SK-N-DZ (cell line): ENCODE measurements at places on chromosomes 3 and 15.

GRCh38 chr15:55615445-55615844 lies 27.3 kb upstream of the PYGO1 start:
- DNase-seq: no peak

DNA sequence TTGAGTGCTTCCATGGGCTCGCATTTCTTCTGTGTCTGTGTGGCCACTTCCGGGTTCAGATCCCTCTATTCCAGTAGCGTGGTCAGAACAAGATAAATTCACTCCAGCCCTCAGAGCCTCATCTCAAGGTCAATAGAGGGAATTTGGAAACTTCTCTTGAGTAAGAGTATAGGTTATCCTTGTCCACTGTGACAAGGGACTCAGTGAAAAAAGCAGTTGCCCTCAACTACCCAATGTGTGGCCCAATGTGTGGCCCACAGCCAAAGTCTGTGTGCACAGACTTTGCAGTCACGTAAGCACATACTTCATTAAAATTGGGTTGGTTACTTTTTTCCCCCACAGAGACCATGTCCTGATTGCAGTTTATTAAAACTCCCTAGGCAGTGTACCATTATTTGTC lies 305.6 kb upstream of the SEMA6D start:
- DNase-seq: no peak

GRCh38 chr3:21170964-21171363 lies 580.0 kb downstream of the ZNF385D start:
- peak; percentile 32 for DNase-seq

DNA sequence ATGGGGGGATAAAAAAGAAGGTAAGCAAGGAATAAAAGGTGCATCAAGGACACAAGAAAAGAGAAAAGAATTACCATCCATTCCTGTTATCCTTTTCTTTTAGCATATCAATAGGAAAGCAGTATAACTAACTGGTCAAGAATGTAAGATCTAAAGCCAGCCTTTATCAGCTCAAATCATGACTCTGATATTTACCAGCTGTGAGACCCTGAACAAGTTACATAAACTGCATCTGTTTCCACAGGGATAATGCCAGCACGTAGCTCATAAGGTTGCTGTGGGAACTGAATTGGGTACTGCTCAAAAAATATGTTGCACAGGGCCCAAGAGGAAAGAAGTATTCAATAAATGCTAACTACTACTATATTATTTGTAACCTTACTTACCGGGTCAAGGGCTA lies 1092.2 kb upstream of the CFAP20DC start:
- peak; percentile 9 for DNase-seq

GRCh38 chr3:1092771-1093170 lies at the start of gene CNTN6:
Gene CNTN6, plus strand, starts transcription at chr3:1093024. Its CDS starts 54,985 bp downstream, at chr3:1148009.
- DNase-seq: peak; percentile 40

DNA sequence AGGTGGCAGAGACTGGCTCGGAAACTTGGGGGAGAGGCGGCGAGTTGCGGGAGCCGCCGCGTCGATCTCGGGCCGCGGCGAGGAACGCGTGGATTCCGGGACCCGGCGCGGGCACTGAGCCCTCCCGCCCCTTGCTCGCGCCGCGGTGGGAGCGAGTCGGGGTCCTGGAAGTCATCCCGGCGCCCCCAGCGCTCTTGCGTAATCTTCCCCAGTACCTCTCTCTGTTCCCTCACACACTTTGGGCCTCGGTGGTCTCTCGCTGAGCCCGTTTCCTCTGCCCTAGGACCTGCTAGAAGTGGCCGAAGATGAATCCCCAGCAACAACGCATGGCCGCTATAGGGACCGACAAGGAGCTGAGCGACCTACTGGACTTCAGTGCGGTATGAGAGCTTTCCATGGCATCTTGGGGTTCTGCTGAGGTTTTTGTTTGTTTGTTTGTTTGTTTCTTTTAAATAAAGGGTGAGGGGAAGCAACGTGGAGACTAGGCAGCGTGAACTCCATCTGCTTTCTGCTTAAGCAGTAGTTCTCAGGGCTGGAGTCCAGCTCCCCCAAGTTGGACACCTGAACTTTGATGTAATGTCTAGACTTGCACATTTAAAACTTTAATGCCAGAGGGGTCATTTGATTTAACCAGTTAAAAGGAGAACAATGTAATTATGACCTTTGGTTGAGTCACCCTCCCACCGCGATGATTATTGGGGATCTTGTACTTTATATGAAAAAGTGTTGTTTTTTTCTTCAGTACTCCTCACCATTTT lies 1.3 kb downstream of the TCF12 start:
- DNase-seq: peak; percentile 49
